ENCODE measurements at places on chromosomes 16 and 17.

DNA sequence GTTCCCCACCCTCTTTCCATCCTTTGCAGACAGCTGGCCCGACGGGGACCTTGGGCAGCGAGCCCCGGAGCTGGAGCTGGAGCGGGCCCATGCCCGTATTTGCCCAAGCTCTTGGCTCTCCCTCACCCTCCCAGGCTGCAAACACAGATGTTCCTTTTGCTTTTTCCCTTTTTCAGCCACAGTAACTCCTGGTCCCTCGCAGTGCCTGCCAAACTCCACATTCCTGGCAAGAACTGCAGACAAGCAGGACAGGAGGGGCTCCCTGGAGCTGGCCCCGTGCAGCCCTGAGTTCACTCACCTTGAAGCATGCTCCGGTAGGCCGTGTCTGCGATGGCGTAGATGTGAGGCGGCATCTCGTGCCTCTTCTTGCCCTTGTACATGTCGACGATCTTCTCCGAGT is 33.9 kb downstream of the MYH11 start:
- no peak for DNase-seq

- no peak for DNase-seq
These were observed 233.1 kb upstream of the FOXF1 start for GRCh38 chr16:86277221-86277620.

GRCh38 chr17:57097832-57098421 is 12.9 kb downstream of the AKAP1 start:
- DNase-seq, result no peak

GRCh38 chr17:75979705-75980187 is 706 bp downstream of the TEN1 start:
- DNase-seq, result no peak

GRCh38 chr16:67846320-67847063 is at the start of gene NUTF2:
Gene NUTF2 (plus strand): TSS chr16:67846933. CDS start chr16:67865131, 18,198 bp downstream.
- peak; percentile 93 for DNase-seq

GRCh38 chr17:67615736-67616135 is 102.0 kb upstream of the NOL11 start:
- DNase-seq, result no peak

- no peak for DNase-seq
These were observed 60.0 kb downstream of the RGS9 start for GRCh38 chr17:65197201-65197600.

- no peak for DNase-seq
These were observed 8.5 kb downstream of the ZC3H18 start for GRCh38 chr16:88578446-88579313.

GRCh38 chr17:70332356-70333210 is 163.3 kb downstream of the KCNJ2 start:
- DNase-seq, result no peak

DNA sequence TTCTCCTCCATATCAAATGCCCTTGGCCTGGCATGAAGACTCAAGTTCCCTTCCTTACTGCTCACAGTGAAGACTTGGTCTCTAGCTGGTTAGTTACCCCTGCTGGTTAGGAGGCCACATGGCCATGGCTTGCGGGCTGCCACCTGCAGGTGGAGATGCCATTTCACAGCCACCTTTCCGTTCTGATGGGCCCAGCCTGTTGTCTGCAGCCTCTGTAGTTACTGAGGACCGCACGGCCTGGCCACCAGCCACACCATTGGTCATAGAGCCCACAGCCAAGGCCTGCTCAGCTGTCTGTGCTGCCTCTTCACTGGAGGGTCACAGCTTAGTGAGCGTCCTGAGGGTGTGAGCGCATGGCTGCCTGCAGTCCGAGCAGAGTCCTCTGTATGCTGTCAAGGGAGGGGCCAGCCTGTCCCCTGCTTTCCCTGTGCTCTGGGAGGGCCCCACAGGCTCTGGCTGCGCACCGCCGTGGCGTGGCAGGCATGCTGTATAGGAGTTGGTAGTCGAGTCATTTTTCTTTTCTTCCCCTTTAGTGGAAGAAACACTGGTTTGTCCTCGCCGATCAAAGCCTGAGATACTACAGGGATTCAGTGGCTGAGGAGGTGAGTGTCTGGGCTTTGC is 59.2 kb downstream of the PLD6 start:
- peak; percentile 20 for DNase-seq

DNA sequence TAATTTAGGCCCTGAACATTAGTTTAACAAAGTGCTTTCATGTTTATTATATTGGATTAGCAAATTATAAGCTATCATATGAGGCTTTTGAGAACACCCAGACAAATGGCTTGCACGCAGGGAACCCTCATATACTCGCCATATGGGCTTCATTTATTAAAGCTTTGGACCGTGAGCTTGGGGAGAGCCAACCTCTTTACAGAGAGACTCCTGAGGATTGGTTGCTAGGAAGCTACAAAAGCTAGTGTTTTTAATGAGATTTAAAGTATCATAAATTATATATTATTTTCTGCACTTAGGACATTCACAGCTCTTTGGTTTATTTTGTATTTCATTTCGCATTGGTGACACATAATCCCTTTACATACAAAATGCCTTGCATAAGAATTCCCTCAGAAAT is 193.8 kb upstream of the TOX3 start:
- DNase-seq, result no peak

- no peak for DNase-seq
These were observed 302 bp downstream of the LITAF start for GRCh38 chr16:11586378-11586855.

Measured in activated T-cell treated with anti-CD3 and anti-CD28 coated beads, Interleukin-2, amount 50 U/mL, for 4 hours (primary cell).